ENCODE measurements at places on chromosomes 2 and 18. TPM values are rescaled to one million over a fixed set of nuclear protein-coding genes. Genes with fewer than 3 reads are reported as not detected.

The UGT1A8 gene
- not detected for total RNA-seq

The BCL11A gene
- 15.4 TPM for total RNA-seq

The CDCA7 gene
- total RNA-seq, result 5.9 TPM

The GALR1 gene
- total RNA-seq, result not detected

The IL18R1 gene
- 0.49 TPM for total RNA-seq

The KCNE4 gene
- total RNA-seq, result 22.3 TPM

The REG3G gene
- not detected for total RNA-seq

The ILKAP gene
- total RNA-seq, result 29.7 TPM

All from chondrocyte (in vitro differentiated cells).